ENCODE measurements at places on chromosomes 12 and 14.

DNA sequence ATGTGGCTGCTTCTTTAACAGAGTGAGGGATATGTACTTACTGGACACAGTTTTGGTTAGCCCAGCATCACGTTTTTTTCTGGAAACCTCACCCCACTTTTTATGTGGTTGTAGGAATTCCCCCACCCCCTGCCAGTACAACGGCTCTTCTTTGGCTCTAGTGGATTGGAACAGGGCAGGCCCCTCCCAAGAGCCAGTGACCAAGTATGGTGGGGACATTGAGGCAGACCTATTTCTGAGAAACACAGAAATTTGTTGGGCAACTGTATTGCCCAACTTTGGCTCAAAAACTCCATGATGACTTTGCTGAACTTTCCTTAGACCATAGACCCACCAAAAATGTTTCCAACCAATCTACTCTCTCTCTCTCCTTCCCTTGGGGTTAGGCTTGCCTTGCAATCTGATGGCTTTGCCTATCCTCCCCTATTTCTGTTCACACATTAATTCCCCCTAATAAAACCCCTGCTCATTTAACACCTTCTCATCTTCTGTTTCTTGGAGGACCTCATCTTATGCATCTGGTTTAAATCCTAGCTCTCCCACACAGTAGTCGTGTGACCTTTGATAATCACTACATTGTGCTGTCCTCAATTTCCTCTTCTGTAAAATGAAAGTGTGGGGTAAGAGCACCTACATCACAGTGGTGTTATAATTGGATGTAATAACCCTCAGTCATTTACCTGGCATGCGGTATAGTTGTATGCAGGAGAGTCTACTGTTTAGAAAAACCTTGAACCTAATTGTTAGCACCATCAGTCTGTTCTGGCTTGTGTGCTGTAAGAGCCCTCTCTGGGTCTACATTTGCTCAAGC is 71.7 kb downstream of the IGF1 start:
- no peak for DNase-seq

DNA sequence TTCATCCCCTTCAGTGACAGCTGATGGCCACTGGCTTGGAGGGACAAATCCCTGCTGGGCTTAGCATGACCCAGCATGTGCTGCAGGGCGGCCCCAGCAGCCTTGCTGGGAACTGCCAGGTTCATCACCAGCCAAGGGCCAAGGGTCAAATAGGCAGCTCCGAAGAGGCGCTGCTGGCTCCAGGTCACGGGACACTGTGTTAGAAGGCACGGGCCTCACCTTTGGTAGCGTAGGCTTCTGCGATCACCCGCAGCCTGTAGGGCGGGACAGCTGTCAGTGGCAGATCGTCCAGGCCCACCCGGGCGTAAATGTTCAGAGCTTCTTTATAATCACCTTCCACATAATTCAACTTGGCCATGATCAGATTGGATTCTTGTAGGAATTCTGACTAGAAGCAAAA is 35.7 kb downstream of the TTC7B start:
- DNase-seq = no peak

DNA sequence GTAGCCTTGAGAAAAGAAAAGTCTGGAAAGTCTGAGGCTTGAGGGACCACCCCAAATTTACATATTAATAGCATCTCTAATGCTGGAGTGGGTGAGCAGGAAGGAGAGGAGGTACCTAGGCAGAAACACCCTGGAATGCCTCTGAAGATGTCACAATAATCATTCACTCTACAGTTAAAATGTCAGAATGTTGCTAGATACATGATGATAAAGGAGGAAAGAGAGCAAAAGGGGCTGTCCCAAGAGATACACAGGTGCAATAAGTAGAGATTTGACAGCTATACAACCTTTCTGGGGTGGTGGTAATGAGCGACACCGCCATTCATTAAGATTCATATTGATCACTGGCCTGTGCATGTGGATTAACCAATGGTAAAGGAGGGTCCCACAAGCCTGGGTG is 540.5 kb upstream of the FBXO33 start:
- DNase-seq = no peak

- peak; percentile 59 for DNase-seq
Measured at GRCh38 chr14:67943947-67944346, 124.4 kb downstream of the RAD51B start.

- no peak for DNase-seq
Measured at GRCh38 chr12:111447571-111448265, 42.0 kb downstream of the SH2B3 start.

DNA sequence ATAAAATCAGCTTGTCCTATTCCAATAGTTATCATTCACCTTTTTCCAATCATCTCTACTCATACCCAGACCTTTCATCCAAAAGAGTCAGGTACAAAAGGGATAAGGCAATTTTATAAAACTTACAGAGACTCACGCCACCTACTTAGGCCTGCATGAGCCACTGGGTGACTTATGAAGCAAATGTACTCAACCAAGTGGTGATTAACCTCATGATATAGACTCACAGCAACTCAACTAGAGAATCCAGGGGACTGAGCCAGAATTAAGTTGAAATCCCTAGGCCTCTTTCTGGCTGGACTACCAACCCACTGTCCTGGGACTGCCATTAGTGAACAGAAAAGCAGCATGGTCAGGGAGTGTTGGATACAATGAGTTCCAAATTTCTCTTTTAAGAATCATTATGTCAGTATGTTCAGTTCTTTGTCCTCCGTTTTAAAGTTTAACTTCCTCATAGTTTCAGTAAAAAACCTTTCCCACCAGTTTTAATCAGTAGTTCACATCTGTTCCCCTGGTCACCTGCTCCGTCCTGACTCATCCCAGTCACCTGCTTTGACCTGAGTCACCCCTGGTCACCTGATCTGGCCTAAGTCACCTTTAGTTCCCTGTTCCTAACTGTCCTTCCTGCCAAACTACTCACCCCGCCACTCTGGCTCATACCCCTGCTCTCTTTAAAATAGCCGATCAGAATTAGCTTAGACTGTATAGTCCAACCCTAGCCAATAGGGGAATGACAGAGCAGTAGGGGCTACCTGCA is 36.8 kb downstream of the SPTSSA start:
- DNase-seq = no peak

GRCh38 chr12:6563448-6564050 is 4.5 kb downstream of the NOP2 start:
- DNase-seq = peak; percentile 74

GRCh38 chr12:10753059-10753458 is 29.9 kb upstream of the YBX3 start:
- peak; percentile 46 for DNase-seq

GRCh38 chr14:106665814-106666213 is 1139.4 kb downstream of the TMEM121 start:
- no peak for DNase-seq

GRCh38 chr12:70603044-70603443 is 34.2 kb downstream of the PTPRB start:
- no peak for DNase-seq

- DNase-seq = no peak
Measured at GRCh38 chr14:52954346-52955214, 3.7 kb upstream of the FERMT2 start.

DNA sequence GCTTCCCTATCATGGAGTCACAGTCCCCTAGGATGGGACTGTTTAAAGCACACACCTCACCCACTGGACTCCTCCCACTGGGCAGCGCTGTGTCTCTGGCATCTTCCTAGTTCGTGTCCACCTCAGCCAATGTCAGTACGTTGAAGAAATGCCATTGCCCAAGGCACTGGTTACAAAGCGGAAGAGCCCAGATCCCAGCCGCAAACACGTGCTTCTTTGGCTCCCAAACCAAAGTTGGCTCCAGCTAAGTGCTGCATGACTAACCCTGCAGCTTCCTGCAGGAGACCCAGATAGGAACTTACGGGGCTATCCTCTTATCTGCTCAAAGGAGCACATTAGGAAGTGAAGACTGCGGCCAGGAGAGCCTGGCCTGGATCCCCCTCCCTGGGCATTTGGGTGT is 9.3 kb downstream of the SYNE3 start:
- peak; percentile 95 for DNase-seq

DNA sequence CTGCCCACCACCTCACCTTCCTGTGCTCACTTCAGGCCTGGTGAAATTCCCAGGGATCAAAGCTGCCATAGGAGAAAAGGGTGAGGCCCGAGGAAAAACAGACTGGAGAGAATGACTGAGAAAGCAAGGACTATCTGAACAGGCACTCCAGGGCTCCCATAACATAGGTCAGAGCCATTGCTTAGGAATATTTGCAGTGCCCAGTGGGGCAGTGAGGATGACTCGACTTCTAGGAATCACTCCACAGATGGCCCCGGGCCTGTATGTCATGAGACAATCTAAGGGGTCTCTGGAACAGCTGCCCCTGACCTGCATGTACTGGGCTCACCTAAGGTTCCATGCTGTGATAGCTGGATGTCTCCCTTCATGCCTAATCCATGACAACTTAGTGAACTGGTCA is 51.6 kb downstream of the GPHB5 start:
- no peak for DNase-seq

GRCh38 chr14:40599725-40600124 is 1007.0 kb upstream of the LRFN5 start:
- DNase-seq = no peak

DNA sequence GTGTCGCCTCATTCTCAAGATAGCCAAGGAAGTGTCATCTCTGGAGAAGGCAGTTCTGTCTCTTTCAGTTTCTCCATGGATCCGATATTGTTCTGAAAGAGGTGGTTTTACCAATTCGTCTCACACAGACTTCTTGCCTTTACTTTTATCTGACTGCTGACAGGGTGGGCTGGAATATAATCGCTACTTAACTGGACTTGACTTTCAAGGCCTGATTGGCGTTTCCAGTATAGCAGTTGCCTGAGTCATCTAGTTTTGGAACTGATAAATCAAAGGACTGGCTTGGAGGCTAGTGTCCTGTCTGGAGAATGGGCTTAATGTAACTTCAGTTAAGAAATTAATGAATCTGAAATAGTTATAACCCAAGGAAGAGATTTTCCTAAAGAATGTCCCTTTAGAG is 21.6 kb downstream of the PRKCH start:
- DNase-seq = no peak

GRCh38 chr14:80110721-80111120 is 100.6 kb downstream of the DIO2 start:
- no peak for DNase-seq

DNA sequence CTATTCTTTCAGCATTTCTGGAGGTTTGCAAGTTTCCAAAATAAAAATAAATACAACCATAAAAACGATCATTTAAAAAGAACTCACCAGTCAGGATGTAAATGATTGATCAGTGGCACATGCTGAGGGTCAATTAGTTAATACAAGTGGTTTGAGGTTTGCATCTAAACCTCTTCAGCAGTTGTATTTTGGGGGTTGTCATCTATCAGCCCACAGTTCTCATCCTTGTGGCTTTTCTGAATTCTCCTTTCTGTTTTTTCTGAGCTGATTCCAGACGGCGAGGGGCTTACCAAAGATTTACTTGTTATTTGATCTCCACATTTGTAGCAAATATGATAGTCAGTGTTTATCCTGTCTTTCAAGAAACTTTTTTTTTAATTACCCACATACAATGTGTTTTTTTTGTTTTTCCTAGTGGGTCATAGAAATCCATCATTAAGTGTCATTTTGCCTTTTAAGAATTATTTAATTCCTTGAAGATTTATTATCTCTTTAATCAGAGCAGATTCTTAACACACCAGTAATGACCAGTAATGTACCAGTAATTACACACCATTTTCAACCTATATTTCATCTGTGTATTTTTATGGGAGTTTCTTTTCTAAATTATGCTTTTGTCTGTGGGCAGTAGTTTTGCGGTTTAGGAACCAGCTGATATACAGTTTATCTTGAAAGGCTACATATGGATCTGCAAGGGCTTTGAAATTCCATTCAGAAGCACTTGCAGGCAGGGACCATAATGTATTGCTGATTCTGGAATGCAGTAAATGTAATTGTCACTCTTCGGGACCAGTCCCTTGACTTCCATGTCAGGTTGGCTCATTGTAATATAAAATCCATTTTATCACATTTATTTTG is 56.3 kb upstream of the DAAM1 start:
- DNase-seq = no peak

DNA sequence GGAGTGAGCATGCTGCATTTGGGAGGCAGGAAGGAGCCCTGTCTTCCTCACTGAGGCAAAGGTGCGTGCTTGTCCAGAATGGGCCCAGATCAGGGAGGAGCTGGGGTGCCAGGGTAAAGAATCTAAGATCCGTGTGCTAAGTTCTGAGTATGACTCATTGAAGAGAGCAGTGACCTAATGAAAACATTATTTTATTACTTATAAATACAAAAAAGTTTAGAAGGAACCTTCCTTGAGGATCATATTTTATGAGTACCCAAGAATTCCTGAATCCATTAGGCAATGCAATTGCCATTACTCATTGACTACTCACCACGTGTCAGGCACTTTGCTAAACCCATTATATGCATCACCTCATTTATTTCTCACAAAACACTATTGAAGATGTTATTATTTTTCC is 264.7 kb downstream of the EGLN3 start:
- peak; percentile 63 for DNase-seq

- DNase-seq = peak; percentile 89
Measured at GRCh38 chr12:47736877-47737676, 11.8 kb upstream of the ENDOU start.

GRCh38 chr12:114790276-114790675 is 106.3 kb upstream of the TBX3 start:
- DNase-seq = no peak

- DNase-seq = no peak
Measured at GRCh38 chr14:31955936-31956579, 121.0 kb upstream of the ARHGAP5 start.

- no peak for DNase-seq
Measured at GRCh38 chr12:122937622-122938091, 28.6 kb downstream of the ABCB9 start.

- DNase-seq = no peak
Measured at GRCh38 chr14:68653108-68653507, 139.8 kb downstream of the ZFP36L1 start.

- no peak for DNase-seq
Measured at GRCh38 chr14:70144046-70144445, 44.7 kb downstream of the SLC8A3 start.

- DNase-seq = peak; percentile 72
Measured at GRCh38 chr14:73829526-73830431, 21.9 kb upstream of the PTGR2 start.
